ENCODE measurements at places on chromosomes 3 and 15. TPM values are rescaled to one million over a fixed set of nuclear protein-coding genes. Genes with fewer than 3 reads are reported as not detected.

TPRG1 gene
- 2.0 TPM for total RNA-seq

CD47 gene
- total RNA-seq: 104 TPM

KCNH8 gene
- total RNA-seq: 32.1 TPM

OR5AC2 gene
- total RNA-seq: not detected

GPR149 gene
- total RNA-seq: 0.41 TPM

FRG2C gene
- total RNA-seq: not detected

C3orf70 gene
- total RNA-seq: 28.5 TPM

UROC1 gene
- 0.76 TPM for total RNA-seq

CCDC13 gene
- 5.7 TPM for total RNA-seq

SPATA12 gene
- not detected for total RNA-seq

LTK gene
- total RNA-seq: 3.2 TPM

DUOX1 gene
- 1.4 TPM for total RNA-seq

GRM2 gene
- total RNA-seq: 21.6 TPM

SLC28A2 gene
- total RNA-seq: not detected

REC114 gene
- total RNA-seq: not detected

CHRNA7 gene
- 9.2 TPM for total RNA-seq

KCNMB3 gene
- total RNA-seq: 4.6 TPM

HIGD2B gene
- total RNA-seq: not detected

GUCA1C gene
- not detected for total RNA-seq

PLA2G4F gene
- not detected for total RNA-seq

RETNLB gene
- not detected for total RNA-seq

CCDC80 gene
- 5.4 TPM for total RNA-seq

MGLL gene
- total RNA-seq: 141 TPM

WDR72 gene
- total RNA-seq: not detected

FEM1B gene
- total RNA-seq: 92.7 TPM

LMAN1L gene
- 1.9 TPM for total RNA-seq

MME gene
- 1.5 TPM for total RNA-seq

NR1I2 gene
- total RNA-seq: 0.39 TPM

PAQR9 gene
- 9.4 TPM for total RNA-seq

Measured in dorsolateral prefrontal cortex (tissue), 122 donors.